ENCODE measurements at places on chromosomes 4 and X. TPM values are rescaled to one million over a fixed set of nuclear protein-coding genes. Genes with fewer than 3 reads are reported as not detected.

GRCh38 chrX:20753076-20753475 lies 486.4 kb upstream of the RPS6KA3 start:
- no peak for DNase-seq

DNA sequence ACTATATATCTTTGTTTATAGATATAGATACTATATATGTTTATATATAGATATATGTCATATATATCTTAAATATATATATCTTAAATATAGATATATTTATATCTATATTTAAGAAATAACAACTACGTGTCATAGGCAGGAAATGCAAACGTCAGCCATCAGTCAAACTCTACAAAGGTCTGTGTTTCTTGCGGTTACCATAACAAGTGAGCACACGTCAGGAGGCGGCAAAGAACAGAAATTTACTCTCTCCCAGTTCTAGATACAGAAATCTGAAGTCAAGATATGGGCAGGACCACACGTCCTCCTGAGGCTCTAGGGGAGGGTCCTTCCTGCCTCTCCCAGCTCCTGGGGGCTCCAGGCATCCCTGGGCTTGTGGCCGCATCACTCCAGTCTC lies 6.5 kb downstream of the PLCXD1 start:
- no peak for DNase-seq

GRCh38 chrX:16654093-16654492 lies 4.1 kb downstream of the S100G start:
- no peak for DNase-seq

GRCh38 chrX:40084471-40085101 lies 13.2 kb downstream of the BCOR start:
- DNase-seq: no peak

- DNase-seq: no peak
Observed at GRCh38 chr4:77286906-77287305, 129.9 kb downstream of the CCNG2 start.

The MAGEA4 gene
- not detected for polyA plus RNA-seq

GRCh38 chr4:15547392-15547791 lies 77.7 kb downstream of the CC2D2A start:
- DNase-seq: no peak

The DCAF4L1 gene
- polyA plus RNA-seq: 0.17 TPM

The CPZ gene
- polyA plus RNA-seq: 25.2 TPM

GRCh38 chr4:121030711-121031110 lies 41.6 kb downstream of the NDNF start:
- no peak for DNase-seq

The SSX3 gene
- polyA plus RNA-seq: not detected

- no peak for DNase-seq
Observed at GRCh38 chr4:4836044-4836443, 23.4 kb upstream of the MSX1 start.

DNA sequence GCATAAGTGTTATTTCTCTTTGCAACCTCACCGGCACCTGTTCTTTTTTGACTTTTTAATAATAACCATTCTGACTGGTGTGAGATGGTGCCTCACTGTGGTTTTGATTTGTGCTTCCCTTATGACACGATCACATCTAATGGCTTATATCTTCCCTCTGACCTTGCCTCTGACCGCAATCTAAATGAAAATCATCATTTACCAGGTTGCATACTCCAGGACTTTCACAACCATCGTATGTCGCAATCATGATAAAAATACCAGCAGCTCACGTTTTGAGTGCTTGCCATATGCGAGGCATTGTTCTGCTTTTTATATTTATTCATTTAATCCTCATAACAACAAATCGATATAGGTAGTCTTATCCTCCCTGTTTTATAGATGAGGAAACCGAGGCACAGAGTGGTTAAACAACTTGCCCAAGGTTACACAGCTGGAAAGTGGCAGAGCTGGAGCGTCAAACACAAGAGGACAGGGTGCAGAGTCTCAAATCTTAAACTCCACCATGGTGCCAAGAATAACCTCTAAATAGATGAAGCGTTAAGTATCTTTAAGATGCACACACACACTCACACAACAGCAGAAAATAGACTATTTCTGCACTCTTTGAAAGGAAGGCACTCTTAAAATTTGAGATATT lies 102.2 kb downstream of the SEL1L3 start:
- no peak for DNase-seq

- no peak for DNase-seq
Observed at GRCh38 chr4:56540826-56541225, 35.2 kb downstream of the ARL9 start.

- no peak for DNase-seq
Observed at GRCh38 chr4:142202404-142203332, 566.3 kb downstream of the IL15 start.

The STPG2 gene
- 0.77 TPM for polyA plus RNA-seq

DNA sequence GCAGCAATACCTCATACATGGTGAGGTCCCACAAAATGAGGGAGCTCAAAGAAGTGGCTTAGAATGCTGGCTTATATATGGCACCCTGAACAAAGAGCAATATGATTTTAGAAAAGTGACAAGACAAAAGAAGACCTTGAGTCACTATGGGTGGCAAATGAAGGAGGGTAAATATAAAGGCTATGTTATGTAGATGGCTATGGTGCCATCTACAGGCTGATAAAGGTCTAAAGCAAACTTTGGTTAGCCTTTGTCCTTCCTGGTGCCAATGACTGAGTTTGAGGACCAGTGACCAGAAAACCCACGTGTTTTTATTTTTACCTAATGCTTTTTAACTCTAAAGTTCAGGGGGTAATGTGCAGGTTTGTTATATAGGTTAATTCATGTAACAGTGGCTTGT lies 151.8 kb downstream of the CCNG2 start:
- DNase-seq: no peak

The LAS1L gene
- 47.0 TPM for polyA plus RNA-seq
